ENCODE measurements at places on chromosomes 6 and 20. TPM values are rescaled to one million over a fixed set of nuclear protein-coding genes. Genes with fewer than 3 reads are reported as not detected.

PRL gene
- total RNA-seq = not detected

KCNK15 gene
- total RNA-seq = not detected

RNF217 gene
- total RNA-seq = 21.6 TPM

LY6G6C gene
- not detected for total RNA-seq

PCIF1 gene
- 6.5 TPM for total RNA-seq

TNFRSF21 gene
- total RNA-seq = 19.8 TPM

CCR6 gene
- total RNA-seq = not detected

BMP7 gene
- total RNA-seq = not detected

CYP21A2 gene
- total RNA-seq = not detected

TFAP2A gene
- total RNA-seq = 0.09 TPM

OR2B6 gene
- not detected for total RNA-seq

SLC17A4 gene
- total RNA-seq = not detected

PI16 gene
- total RNA-seq = 3.5 TPM

TPBG gene
- total RNA-seq = 4.9 TPM

CCM2L gene
- total RNA-seq = 13.1 TPM

ABHD16B gene
- not detected for total RNA-seq

EPB41L2 gene
- 103 TPM for total RNA-seq

MYBL2 gene
- total RNA-seq = 10.3 TPM

PRR18 gene
- total RNA-seq = not detected

TCEA2 gene
- total RNA-seq = 25.1 TPM

CTSA gene
- total RNA-seq = 49.5 TPM

MUCL3 gene
- not detected for total RNA-seq

ZSCAN31 gene
- 13.4 TPM for total RNA-seq

RHAG gene
- not detected for total RNA-seq

FILIP1 gene
- 19.3 TPM for total RNA-seq

OR2J3 gene
- not detected for total RNA-seq

FAM135A gene
- 12.6 TPM for total RNA-seq

CDH4 gene
- total RNA-seq = 3.4 TPM

SIRPD gene
- 0.09 TPM for total RNA-seq

CAGE1 gene
- 0.09 TPM for total RNA-seq

FAXC gene
- total RNA-seq = 0.56 TPM

SMIM13 gene
- 12.4 TPM for total RNA-seq

TRIM10 gene
- total RNA-seq = not detected

SYTL3 gene
- total RNA-seq = 2.6 TPM

ASXL1 gene
- total RNA-seq = 31.2 TPM

RAB44 gene
- under 0.01 TPM for total RNA-seq

KIF16B gene
- 6.7 TPM for total RNA-seq

FAM209A gene
- not detected for total RNA-seq

POM121L2 gene
- total RNA-seq = not detected

BMP6 gene
- 190 TPM for total RNA-seq

ULBP2 gene
- total RNA-seq = 6.9 TPM

WFDC6 gene
- not detected for total RNA-seq

ROMO1 gene
- total RNA-seq = 340 TPM

PROKR2 gene
- total RNA-seq = not detected

SMLR1 gene
- not detected for total RNA-seq

CAPN11 gene
- 1.9 TPM for total RNA-seq

AIF1 gene
- not detected for total RNA-seq

NCOA7 gene
- total RNA-seq = 26.4 TPM

PPIL6 gene
- 0.85 TPM for total RNA-seq

ZNF165 gene
- total RNA-seq = 0.36 TPM

All from endothelial cell of coronary artery (primary cell).